Pancreas (tissue), 10 donors: ENCODE measurements at places on chromosomes 4 and X.

DNA sequence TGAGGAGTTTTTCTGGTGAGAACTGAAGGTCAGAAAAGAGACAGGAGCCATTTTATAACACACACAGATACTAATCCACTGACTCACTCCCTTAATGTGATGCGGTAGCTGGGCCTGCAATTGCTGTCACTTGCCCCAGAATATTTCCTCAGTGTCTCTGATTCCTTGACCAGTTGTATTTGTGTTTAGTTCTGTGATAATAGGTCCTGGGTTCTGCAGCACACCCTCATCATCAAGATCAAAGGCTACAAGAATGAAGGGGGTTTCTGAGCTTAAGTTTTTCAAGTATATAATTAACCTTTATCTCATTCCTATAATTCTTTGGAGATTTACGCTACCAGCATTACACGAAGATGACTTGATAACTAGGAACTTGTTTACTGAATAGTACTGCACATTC lies 576.5 kb upstream of the CPXCR1 start:
- no peak for DNase-seq
- no peaks in the 10 kb centered on the region for H3K36me3 ChIP-seq
- H3K4me3 ChIP-seq = no peak overlapping the region
- no peak overlapping the region for H3K27ac ChIP-seq

- no peaks in the 10 kb centered on the region for H3K36me3 ChIP-seq
- no peak overlapping the region for H3K4me3 ChIP-seq
- no peak for DNase-seq
- H3K27me3 ChIP-seq = no peaks in the 10 kb centered on the region
- no peaks in the 10 kb centered on the region for H3K4me1 ChIP-seq
- no peak overlapping the region for H3K27ac ChIP-seq
Observed at GRCh38 chr4:184281231-184282139, 63.8 kb upstream of the ENPP6 start.

DNA sequence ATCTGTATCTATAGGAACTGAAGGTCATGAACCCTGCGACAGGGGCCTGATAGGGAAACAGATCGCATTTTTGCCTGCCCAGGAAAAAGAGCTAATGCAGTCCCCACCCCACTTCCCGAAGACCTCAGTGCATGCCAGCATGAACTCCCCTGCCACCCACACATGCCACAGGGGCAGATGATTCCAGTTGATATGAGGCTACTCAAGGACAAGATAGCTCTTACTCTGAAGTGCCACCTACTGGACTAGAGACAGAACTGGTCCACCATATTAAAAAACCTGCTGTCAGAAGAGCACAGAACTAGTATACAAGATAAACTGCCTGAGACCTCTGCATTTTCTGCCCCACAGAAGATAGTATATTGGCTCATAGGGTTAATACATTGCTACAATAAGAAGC lies 68.0 kb downstream of the YIPF7 start:
- no peak overlapping the region for H3K4me3 ChIP-seq
- no peak for DNase-seq
- H3K27me3 ChIP-seq = no peaks in the 10 kb centered on the region

- H3K27ac ChIP-seq = no peak overlapping the region
- no peaks in the 10 kb centered on the region for H3K36me3 ChIP-seq
- no peaks in the 10 kb centered on the region for H3K4me1 ChIP-seq
- H3K27me3 ChIP-seq = no peaks in the 10 kb centered on the region
- no peak for DNase-seq
Observed at GRCh38 chrX:13151828-13152517, 107.6 kb upstream of the FAM9C start.
